Activated CD4-positive, CD25-positive, alpha-beta regulatory T cell treated with anti-CD3 and anti-CD28 coated beads, Interleukin-2, amount 50 U/mL, for 16 hours (primary cell): ENCODE measurements at places on chromosomes 2 and 18.

GRCh38 chr18:12315911-12316310, 7.9 kb downstream of the TUBB6 start:
- no peak for DNase-seq

- no peak for DNase-seq
Observed at GRCh38 chr2:158668001-158668765, 126.9 kb upstream of the DAPL1 start.

- no peak for DNase-seq
Observed at GRCh38 chr18:42271647-42272414, 316.8 kb downstream of the PIK3C3 start.

DNA sequence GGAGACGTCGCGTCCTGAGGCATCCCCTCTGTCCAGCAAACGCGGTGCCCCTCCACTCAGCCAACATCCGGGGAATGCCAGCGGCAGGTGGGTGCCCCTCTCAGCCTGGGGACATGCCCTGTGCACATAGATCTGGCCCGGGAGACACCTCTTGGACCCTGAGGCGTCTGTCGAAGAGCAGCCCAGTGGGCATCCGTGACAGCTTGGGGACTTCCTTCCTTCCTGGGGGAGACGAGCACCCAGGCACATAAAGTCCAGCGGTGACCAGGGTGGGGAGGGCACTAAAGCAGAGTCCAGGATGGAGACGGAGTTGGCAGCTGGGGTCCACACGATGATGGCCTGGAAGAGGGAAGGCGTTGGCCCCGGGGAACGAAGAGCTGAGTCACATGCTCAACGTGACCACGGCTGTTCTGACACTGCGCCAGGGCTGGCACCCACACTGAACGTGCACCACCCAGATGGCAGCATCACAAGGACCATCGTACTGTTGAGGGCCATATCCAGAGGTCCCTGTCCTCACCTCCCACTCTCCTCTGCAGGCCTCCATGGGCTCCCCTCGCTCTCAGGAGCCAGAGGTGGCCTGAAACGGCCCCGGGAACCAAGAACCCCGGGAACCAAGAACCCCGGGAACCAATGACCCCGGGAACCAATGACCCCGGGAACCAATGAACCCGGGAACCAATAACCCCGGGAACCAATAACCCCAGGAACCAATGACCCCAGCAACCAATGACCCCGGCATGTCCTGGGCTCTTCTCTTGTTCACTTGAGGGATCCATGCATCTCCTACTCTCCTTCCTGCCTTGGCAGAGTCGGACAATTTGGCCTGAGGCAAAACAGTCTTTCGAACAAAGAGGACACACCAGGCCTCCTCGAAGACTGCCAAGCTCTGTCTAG, 22.6 kb downstream of the HDAC4 start:
- no peak for DNase-seq

- no peak for DNase-seq
Observed at GRCh38 chr2:201883606-201884369, 77.5 kb downstream of the CDK15 start.

- DNase-seq: no peak
Observed at GRCh38 chr2:152513681-152514080, 178.7 kb downstream of the FMNL2 start.

GRCh38 chr2:43266711-43267111, 40.3 kb upstream of the ZFP36L2 start:
- DNase-seq: no peak

- DNase-seq: no peak
Observed at GRCh38 chr2:239268549-239268948, 132.3 kb downstream of the HDAC4 start.

- no peak for DNase-seq
Observed at GRCh38 chr2:47075361-47076125, 79.6 kb downstream of the STPG4 start.

GRCh38 chr18:6939972-6940371, 177.6 kb downstream of the LAMA1 start:
- no peak for DNase-seq

- no peak for DNase-seq
Observed at GRCh38 chr2:216914491-216914890, 54.6 kb upstream of the TNP1 start.

DNA sequence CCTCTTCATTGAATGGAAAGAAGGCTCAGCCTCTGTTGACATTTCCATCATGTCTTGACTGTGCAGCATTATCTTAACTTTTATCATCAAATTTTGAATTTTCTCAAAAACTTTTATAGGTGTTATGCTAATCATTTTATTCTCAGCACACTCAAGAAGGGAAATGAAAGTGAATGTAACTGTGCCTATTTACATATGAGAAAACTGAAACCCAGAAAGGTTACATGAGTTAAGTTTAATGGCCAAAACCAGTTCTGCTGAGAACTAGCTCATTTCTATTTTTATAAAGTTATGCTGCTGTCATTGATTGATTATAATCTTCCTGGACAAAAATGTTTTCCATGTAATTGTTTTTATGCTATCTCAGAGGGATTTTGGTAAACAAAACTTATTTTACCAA, 618.8 kb upstream of the NRXN1 start:
- no peak for DNase-seq

- no peak for DNase-seq
Observed at GRCh38 chr18:13910986-13911385, 4.3 kb downstream of the MC2R start.

- no peak for DNase-seq
Observed at GRCh38 chr2:29130295-29130694, 15.1 kb downstream of the CLIP4 start.

- DNase-seq: no peak
Observed at GRCh38 chr2:120828066-120828465, 92.4 kb downstream of the GLI2 start.

GRCh38 chr2:96520697-96521096, 15.5 kb upstream of the NEURL3 start:
- DNase-seq: no peak

DNA sequence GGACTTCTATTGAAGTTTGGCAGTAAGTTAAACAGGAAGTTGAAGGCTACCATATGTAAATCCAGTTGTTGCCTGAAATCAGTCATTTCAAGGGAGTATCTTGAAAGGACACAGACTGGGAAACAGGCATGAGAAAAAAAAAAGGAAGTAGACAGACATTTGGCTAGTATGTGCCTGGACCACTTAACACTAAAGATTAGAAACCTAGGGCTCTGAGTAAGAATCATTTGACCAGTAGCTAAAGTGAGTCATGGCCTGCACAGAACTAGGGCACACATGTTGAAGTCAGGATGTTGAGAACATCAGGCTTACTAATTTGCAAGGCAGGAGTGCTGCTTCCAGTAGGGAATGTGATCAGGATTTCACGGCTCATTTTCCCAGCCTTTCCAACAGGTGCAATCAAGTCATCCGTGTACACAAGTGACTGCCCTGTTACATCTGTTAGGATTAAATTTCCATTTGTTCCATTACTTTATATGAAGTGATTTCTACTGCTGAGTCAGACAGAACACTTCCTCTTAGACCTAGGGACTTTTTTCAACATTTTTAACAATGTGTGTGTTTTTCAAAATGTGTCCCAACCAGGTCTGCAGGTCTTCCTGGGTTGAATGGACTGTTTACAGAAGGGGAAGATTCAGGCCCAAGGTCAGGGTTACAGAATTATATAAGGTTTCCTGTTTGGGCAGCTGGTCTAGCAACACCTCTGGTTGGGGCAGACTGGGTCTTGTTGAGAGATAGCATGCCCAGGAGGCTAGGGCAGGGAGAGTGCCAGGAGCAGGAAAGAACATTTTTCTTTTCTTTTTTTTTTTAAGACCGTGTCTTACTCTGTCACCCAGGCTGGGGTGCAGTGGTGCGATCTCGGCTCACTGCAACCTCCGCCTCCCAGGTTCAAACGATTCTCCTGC, 145.6 kb downstream of the TGIF1 start:
- no peak for DNase-seq

- DNase-seq: no peak
Observed at GRCh38 chr18:1496096-1496495, 591.4 kb downstream of the ADCYAP1 start.

GRCh38 chr2:5227062-5227699, 465.0 kb upstream of the SOX11 start:
- no peak for DNase-seq

DNA sequence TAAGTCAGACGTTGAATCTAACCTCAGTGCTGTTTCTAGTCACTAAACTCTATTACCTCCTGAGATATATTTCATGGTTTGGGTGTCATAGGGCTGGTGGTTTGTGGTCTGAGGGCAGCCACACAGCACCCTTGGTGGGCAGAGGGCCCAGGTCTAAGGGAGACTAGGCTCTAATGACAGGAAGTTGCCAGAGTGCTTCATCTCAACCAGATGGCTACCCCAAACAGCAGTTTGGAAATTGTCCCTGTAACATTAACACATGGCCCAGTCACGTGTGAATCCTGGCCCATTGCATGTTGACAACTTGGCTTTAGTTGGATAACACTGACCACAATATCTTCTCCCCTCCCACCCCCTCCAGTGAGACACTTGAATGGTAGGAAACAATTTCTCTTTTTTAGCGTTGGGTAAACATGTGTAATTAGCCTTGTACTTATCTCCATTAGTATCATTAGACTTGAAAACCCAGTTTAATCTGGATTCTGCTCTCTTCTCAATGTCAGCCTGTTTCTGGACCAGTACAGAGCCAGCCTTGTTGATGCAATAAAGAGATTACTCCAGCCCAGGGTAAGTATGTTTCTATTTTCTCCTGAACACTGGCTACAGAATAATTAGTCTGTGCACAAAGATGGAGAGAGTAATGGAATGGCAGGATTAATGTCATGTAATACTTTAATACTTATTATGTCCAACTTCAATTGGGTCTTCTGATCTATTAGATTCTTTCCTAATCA, 187.8 kb upstream of the SIX3 start:
- no peak for DNase-seq

- no peak for DNase-seq
Observed at GRCh38 chr2:134491771-134492441, 226.9 kb downstream of the TMEM163 start.

- DNase-seq: no peak
Observed at GRCh38 chr2:11697103-11697871, 27.3 kb upstream of the NTSR2 start.

DNA sequence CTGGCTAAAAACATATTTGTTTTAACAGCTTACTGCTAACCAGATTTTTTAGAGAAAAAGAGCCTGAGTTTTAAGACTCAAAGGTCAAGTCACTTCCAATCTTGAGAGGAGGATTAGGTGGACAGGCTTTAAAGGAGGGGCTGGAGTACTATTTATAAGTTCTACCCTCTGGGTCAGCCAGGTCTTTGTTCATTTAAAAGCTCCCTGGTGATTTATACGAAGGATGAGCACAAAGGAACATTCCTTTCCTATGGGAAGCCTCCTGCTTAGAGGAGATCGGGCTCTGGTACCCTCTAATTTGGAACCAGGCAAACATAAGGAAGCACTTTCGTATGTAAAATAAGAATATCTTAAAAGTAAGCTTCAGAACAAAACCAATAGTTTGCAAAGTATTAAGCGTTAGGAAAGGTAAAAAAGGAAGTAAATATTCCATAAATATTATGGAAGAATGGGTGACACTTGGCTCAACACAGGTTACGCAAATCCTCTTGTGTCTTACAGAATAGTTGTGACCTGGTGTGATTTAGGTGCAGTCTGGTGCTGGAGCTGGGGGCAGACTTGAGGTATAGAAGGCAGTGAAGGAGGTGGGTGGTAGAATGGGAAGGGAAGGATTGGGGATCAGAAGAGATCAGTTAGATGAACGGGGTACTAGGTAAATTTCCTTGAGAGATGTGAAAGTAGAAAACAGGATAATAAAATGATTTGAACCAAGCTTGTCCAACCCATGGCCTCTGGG, 35.6 kb downstream of the PDE6D start:
- DNase-seq: no peak
